ENCODE measurements at places on chromosomes 11 and 22.

DNA sequence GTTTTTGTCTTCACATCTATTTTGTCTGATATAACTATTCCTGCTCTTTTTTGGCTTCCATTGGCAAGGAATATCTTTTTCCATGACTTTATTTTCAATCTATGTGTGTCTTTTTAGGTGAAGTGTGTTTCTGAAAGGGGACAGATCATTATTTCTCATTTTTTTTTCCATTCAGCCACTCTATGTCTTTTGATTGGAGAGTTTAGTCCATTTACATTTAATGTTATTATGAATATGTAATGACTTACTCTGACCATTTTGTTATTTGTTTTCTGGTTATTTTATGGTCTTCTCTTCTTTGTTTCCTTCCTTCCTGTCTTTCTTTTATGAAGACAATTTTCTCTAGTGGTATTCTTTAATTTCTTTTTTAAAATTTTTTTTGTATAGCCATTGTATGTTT is 178.6 kb upstream of the CNTN5 start:
- DNase-seq: no peak

DNA sequence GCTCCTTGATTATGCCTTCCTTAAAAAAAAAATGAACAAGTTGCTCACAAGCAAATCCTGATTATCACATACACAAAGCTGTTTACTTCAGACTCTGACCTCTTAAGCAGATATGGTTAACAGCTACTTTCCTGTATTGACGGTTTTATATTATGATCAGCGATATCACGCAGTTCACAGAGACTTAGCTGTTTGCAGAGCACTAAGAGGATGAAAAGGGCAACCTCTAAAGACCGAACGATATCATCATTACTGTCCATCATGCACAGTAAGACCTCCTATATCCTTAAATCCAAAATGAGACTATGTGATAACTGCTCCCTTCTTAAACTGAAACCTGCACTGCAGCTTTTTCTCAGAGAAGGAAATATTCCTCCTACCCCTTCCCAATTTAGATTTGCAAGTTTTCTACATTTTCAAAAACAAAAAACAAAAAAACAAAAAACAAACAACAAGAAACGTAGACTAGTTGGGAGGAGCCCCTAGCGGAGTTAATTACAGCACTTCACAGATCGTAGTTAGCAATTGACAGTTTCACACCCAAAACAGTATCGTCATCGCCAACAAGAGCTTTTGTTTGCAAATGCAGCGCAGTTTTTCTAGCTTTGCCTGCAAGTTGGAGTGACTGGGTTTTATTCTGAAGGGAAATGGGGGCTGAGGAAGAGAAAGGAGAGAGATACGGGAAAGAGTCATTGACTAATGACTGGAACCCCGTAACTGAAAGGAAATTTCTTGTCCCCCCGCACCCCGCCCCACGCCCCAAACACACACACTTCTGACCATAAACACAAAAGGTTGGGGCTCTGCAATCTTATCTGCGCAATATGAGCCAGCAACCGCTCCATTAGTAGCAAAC is 1.2 kb downstream of the DDX6 start:
- peak; percentile 36 for DNase-seq

DNA sequence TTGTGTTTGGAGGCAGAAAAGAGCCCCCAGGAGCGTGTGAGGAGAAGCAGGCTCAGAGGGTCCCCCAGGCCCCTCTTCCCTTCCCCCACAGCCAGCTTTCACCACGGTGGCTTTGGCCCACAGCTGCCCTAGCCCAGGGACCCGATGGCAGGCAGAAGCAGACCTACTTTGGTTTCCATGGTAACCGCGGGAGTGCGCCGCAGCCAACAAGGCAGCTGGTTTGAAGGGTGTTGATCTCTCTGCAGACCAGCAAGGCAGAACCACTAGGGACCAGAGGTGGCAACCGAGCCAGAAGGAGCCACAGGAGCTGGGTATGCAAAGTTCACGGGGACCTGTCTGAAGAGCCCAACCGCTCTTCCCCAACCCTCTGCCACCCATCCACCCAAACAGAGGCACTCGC is 69.4 kb downstream of the BUD13 start:
- DNase-seq: no peak

GRCh38 chr22:36928196-36928595 is 14.8 kb downstream of the CSF2RB start:
- DNase-seq: no peak

DNA sequence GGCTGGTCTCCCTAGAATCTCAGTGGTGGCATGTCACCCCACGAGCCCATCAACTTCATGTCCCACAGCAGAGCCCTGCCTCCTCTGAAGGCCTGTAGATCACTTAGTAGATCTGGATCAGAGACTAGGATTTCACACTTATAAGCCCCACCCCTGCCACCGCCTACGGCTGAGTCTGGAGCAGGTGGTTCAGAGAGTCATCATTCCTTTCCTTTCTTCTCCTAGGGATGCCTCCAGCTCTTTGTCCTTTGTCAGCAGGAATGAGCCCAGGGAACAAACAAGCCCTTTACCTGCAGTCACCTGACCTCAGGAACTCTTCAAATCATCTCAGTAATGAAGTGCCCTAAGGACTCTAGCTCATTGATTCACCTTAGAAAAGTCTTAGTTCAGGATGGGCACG is 37.8 kb downstream of the SCGB1A1 start:
- no peak for DNase-seq

GRCh38 chr11:33606762-33607161 is 93.9 kb downstream of the C11orf91 start:
- no peak for DNase-seq

DNA sequence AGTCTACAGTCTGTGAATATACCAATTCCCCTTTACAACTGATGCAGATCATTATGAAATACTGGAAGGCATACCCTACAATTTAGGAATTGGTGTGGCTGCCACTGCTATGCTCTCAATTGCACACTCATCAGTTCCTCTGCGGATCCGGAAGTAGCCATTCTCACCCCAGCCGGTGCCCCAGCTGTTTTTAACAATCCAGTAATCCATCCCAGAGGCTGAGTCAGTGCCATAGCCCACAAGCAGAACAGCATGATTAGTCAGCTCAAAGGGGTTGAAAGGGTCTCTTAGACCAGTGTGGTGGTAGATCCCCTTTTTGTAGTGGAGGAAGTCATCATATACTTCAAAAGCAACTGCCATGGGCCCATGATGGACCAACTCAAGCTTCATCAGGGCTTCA is 43.6 kb downstream of the CTSC start:
- DNase-seq: peak; percentile 65

DNA sequence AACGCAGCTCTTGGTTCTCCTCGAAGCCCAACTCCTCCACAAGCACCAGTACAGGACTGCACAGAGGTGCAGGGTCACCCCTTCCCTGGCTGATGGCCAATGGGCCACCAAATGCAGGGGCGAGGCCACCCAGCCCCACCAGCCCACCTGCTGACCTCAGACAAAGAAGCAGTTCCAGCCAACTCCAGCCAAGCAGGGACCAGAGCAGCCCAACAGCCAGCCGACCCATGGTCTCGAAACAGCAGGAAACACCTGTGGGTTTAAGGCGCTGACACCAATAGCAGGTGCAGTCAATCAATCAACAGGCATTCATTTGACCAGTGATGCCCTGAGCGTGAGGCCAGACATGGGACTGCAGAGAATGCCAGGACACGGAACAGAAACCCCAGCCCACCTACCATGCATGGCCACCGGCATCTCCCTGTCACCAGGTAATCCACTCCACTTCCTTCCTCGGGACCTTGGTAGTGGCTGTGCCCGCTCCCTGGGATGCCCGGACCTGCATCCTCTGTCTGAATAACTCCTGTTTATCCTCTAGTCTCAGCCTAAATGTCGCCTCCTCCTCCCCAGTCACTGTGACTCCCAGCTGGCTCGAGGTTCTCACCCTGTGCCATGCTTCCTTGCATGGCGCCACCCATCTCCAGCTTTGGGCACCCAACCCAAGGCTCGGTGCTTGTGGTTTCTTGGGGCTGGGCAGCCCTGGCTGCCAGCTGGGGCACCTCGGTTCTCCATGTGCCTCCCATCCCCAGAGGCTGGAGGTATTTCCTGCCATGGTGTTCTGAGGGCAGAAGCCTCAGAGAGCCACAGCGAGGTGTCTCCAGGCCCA is 1475.4 kb downstream of the BRD1 start:
- DNase-seq: no peak

- DNase-seq: no peak
These were observed 6.3 kb downstream of the LDHAL6A start for GRCh38 chr11:18461909-18462308.

- DNase-seq: no peak
These were observed 92.6 kb downstream of the OR5AK2 start for GRCh38 chr11:57081356-57081755.

DNA sequence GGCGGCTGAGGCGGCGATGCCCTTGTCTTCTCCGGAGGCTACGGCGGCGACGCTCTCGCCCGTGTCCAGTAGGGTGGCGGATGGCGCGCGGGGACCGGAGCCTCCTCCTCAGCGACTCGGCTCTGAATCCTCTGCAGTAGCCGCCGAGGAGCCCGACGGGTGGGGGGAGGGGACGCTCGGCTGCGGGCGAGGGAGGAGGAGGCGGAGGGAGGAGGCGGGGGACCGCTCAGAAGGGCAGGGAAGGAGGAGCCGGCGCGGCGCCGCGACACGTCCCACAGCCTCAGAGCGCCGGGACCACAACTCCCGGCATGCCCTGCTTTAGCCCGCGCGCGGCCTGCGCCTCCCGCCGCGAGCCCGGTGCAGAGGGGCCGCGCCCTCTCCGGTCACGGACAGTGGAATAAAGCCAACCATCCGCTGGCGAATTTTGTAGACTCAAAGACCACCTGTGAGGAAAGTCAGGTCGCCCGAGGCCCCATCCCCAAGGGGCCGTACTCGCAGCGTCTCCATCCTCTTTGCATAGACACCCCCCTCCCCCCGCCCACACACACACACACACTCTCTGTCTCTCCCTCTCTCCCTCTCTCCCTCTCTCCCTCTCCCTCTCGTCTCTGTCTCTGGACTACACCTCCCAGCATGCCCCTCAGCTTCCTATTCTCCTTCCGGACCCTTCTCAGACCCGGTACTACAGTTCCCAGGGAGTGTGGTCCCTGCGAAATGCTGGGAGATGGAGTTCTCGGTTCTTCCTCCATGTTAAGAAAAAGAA is at the start of gene FAM168A:
Gene FAM168A, minus strand, starts transcription at position 157 of the 763 bp plus-strand sequence. CDS start 129,638 bp downstream, outside the sequence.
- peak; percentile 97 for DNase-seq

GRCh38 chr11:32055861-32056260 is 35.0 kb upstream of the RCN1 start:
- no peak for DNase-seq

GRCh38 chr11:126383339-126384335 is 28.2 kb downstream of the ST3GAL4 start:
- DNase-seq: no peak

DNA sequence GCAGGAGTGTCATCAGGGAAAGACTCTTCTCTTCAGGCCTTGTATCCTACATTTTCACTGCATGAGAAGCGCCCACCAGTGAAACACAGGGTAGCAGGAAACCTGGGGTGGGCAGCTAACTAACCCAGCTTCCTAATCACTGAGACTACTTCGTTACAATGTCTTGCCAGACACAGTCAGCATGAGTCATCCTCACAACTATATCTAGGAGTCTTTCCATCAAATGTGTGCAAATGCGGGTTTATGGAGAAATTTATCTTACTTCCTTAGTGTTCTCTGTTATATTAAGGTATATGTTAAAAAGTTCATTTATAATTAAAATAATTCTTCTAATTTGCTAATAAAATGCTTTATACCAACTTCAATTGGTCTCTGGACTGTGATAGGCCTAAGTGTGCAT is 79.9 kb upstream of the RAB1B start:
- peak; percentile 77 for DNase-seq

DNA sequence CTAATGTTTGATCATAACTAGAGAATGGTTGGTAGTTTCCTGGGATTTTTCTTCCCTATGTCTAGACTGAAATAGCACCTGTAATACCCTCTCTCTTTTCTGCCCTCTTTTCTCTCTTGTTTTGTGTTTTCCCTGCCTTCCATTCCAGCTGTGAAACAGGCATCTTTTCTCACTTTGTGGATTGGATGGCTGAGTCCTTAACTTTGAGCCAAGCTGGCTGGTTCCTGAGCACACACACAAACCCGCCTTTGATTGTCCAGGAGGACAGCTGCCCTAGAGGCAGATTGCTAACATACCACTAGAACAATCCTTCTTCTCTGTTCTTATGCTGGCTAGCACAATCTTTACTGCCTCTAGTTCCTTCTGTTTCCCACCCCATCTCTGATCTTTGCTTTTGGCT is 17.7 kb downstream of the CTNND1 start:
- no peak for DNase-seq

- DNase-seq: no peak
These were observed 1125.0 kb downstream of the BRD1 start for GRCh38 chr22:48702573-48703264.

GRCh38 chr11:94968334-94968958 is 4.9 kb downstream of the CWC15 start:
- peak; percentile 75 for DNase-seq

DNA sequence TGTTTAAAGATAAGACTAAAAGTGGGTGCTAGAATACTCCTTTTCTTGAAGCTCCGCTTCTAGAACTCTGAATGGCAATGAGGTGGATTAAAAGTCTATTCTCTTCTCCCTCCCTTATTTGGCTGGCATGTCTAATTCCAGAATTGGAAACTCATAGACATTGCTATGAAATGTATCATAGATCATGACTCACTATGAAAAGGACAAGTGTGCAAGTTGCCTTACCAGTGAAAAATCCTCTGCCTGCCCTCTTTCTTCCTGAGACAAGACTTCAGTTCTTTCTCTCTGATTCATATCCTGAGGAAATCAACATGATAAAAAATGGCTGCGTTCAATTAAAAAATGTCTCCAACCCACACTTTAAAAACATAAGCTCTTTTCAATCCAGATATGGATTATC is 73.2 kb upstream of the BLID start:
- DNase-seq: peak; percentile 97

DNA sequence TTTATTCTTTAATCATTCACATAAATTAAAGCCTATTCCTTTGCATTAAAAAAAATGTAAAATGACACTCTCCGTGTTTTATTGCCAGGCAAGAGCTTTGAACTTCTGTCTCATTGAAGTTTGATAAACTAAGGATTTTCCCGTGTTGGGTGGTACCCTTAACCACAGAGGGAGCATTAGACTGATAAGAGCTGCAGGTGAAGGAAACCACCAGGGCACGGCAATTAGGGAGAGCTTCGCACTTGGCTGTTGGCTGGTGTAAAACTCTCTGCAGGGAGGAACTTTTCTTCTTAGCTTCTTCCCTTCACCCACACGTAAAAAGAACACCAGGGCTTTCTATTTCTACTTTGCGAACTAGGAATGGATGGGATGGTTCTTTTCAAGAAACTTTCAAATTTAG is 47.0 kb downstream of the CSTPP1 start:
- no peak for DNase-seq

GRCh38 chr22:28137036-28137435 is 218.0 kb upstream of the PITPNB start:
- no peak for DNase-seq

Measured in fibroblast of mammary gland (primary cell).